ENCODE measurements at places on chromosomes 3 and 15. TPM values are rescaled to one million over a fixed set of nuclear protein-coding genes. Genes with fewer than 3 reads are reported as not detected.
A peak's percentile ranks its signal among the peaks of the same experiment; 100 is the strongest.

NAALADL2 gene
- total RNA-seq: 0.58 TPM

DPPA4 gene
- total RNA-seq: 0.37 TPM

FILIP1L gene
- 0.93 TPM for total RNA-seq

NR1I2 gene
- 0.17 TPM for total RNA-seq

- no peak for DNase-seq
- H3K4me1 ChIP-seq: peaks cover 50% of the 10 kb centered on the region
Observed at GRCh38 chr15:28888302-28888894, 2.6 kb downstream of the APBA2 start.

DNA sequence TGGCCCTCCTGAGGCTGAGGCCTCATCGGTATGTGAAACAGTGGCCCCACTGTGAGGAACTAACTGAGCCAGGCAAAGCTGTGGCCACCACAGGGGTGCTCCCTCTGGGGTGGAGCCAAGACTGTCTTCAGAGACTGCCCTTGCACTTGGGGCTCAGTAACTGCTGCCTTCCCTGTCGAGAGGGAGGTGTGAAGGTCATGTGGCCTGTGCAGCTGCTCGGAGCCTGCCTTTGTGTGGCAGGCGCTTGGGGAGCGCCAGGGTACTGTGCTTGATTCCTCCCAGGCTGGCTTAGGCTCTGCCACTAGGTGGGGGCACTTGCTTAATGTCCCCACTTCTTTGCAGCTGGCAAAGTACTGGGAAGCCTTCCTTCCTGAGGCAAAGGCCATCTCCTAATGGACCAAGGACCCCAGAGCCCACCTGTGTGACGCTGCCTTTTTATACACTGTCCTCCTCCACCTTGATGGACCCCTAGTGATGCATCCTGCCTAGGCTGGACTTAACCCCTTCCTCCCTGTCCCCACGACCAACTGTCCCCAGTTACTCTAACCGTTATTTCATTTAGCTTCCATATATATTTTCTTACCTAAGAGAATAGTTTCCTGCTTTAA lies 14.2 kb upstream of the SNX22 start:
- H3K27me3 ChIP-seq: no peaks in the 10 kb centered on the region
- H3K27ac ChIP-seq: no peak overlapping the region
- peaks cover 1% of the 10 kb centered on the region for H3K36me3 ChIP-seq
- H3K4me3 ChIP-seq: no peak overlapping the region
- no peak for DNase-seq
- no peaks in the 10 kb centered on the region for H3K4me1 ChIP-seq

GRCh38 chr3:151562891-151563290 lies 102.0 kb upstream of the IGSF10 start:
- H3K4me1 ChIP-seq: no peaks in the 10 kb centered on the region
- H3K27ac ChIP-seq: no peak overlapping the region
- no peaks in the 10 kb centered on the region for H3K27me3 ChIP-seq

DNA sequence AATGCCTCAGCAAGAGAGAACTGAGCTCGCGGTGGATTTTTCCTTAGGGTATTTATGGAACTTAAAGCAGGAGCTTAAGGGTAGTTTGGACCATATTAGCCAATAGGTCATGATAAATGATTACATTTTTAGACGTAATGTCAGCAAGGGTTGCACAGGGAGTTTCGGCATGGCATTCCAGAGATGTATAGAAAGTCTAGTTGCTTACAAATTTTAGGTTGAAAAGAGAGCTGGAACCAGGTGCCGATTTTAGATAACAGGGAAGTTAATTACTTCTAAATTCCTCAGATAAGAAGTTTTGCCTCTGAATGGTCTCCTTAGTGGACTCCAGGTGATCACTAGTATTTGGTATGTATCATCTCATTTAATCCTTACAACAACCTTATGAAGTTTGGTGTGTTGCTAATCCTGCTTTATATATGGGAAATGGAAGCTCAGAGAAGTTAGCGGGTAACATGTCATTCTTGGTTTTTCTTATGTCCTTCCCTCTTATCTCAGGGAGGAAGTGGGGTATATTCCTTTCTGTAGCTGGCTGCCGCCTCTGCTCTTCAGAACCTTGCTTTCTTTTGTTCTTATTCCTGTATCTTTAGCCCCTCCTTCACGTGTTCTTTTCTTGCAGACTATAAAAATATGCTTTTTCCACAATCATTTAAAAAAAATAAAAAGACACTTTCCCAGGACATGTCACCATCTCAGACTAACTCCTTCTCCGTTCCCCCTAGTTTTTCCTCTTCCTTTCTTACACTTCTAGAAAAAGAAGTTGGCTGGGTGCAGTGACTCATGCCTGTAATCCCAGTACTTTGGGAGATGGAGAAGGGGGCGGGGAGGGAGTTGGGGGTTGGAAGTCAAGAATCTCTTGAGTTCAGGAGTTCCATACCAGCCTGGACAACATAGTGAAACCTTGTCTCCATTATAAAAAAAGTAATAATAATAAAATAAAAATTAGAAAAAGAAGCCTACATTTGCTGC lies 25.7 kb downstream of the IQGAP1 start:
- H3K27ac ChIP-seq: peak overlapping the region; percentile 78
- H3K4me3 ChIP-seq: peak overlapping the region; percentile 70
- H3K4me1 ChIP-seq: peaks cover 82% of the 10 kb centered on the region
- no peak for DNase-seq

DNA sequence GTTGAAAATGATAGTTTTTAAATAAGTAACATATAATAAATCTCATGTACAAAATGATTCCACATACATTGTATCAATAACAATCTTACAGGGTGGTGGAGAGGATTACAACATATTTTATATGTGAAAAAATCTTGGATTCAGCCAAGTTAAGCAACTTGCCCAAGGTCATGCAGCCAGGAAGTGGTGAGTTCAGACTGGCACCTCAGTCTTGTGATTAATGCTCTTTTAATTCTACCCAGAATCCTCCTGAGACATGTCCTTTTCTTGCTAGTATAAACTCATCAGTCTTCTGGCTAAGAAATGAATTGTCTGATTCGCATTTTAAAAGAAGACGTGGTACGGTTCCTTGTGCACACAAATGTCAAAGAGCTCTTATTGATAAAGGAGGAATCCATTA lies 4.5 kb upstream of the MYRIP start:
- no peak for DNase-seq
- no peak overlapping the region for H3K27ac ChIP-seq
- no peaks in the 10 kb centered on the region for H3K36me3 ChIP-seq
- peaks cover 51% of the 10 kb centered on the region for H3K27me3 ChIP-seq
- peaks cover 6% of the 10 kb centered on the region for H3K4me1 ChIP-seq

GRCh38 chr15:99139276-99139675 lies 34.4 kb downstream of the SYNM start:
- H3K27ac ChIP-seq: no peak overlapping the region
- no peaks in the 10 kb centered on the region for H3K36me3 ChIP-seq
- H3K4me3 ChIP-seq: no peak overlapping the region
- no peaks in the 10 kb centered on the region for H3K27me3 ChIP-seq
- H3K4me1 ChIP-seq: peaks cover 10% of the 10 kb centered on the region

- no peaks in the 10 kb centered on the region for H3K4me1 ChIP-seq
- no peak overlapping the region for H3K4me3 ChIP-seq
- no peak for DNase-seq
- no peak overlapping the region for H3K27ac ChIP-seq
Observed at GRCh38 chr3:36227980-36228379, 152.3 kb upstream of the STAC start.

DNA sequence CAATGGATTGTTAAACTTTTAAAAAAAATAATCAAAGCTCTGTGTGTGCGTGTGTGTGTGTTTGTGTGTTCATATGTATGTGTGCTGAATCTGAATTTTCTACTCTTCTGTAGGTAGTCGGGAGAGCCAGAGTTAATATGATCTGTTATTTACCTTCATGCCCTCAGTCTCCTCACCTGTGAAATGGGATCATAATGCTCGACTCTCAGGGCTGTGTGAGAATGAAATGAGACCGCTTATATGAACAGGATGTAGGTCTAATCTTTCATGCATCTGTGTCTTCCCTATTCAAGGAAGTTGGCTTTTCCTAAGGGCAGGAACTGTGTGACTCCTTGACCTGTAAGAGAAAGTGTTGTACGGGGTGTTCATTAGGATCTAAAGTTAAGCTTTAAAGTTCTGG lies 182.2 kb downstream of the RPLP1 start:
- no peak for DNase-seq
- H3K4me3 ChIP-seq: no peak overlapping the region

DNA sequence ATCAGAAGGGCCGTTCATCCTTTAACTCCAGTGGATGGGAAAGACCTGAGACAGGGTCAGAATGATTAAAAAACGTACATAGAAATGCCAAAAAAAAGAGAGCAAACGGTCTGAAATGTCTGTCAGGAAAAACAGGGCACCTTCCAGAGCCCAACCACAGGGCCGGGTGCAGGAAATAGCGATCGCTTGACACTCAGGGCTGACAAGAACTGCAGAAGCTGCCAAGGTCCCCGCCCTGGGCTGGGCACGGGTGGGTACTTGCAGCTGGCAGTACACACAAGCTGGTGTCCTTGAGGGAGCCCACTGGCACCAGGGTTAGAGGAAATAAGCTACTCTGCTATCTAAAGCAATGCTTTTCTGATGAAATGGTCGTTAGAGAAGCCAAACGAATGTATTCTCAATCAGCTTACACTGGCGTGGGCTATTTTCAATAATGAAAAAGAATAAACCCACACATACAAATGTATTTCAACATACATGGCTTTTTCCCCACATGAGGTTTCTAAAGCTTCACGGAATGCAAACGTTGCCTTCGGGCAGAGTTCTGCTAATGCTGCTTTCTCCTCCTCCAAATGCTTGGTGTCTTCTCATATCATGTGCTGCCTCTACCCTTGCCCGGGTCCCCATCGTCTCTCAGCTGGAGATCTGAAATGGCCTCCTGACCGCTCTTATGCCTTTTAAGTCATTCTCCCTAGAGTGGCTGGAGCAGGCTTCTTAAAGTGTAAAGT lies 15.6 kb downstream of the FRMD4B start:
- DNase-seq: no peak
- H3K4me1 ChIP-seq: peaks cover 30% of the 10 kb centered on the region
- peaks cover 21% of the 10 kb centered on the region for H3K27me3 ChIP-seq
- H3K27ac ChIP-seq: no peak overlapping the region
- H3K36me3 ChIP-seq: no peaks in the 10 kb centered on the region

GRCh38 chr3:6229778-6230410 lies 631.0 kb upstream of the GRM7 start:
- H3K4me3 ChIP-seq: no peak overlapping the region
- H3K4me1 ChIP-seq: no peaks in the 10 kb centered on the region
- no peaks in the 10 kb centered on the region for H3K36me3 ChIP-seq

DNA sequence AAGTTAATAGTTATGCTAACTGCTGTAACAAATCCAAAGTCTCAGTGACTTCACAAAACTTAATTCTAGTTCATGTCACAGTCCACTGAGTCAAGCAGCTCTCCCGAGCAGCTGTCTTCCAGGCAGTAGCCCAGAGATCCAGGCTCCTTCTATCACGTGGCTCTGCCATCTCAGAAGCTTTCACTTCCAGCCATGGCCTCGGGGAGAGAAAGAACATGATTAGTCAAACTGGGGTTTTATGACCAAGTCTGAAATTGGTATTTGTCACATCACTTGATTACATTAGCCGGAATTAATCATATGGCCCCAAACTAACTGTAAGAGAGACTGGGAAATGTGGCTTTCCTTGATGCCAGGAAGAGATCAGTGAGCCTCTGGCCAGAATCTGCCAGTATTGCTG lies 70.2 kb upstream of the DGKG start:
- no peaks in the 10 kb centered on the region for H3K27me3 ChIP-seq
- no peak overlapping the region for H3K4me3 ChIP-seq
- H3K27ac ChIP-seq: no peak overlapping the region
- H3K4me1 ChIP-seq: peaks cover 21% of the 10 kb centered on the region
- no peaks in the 10 kb centered on the region for H3K36me3 ChIP-seq

GRCh38 chr15:58348095-58348812 lies 83.5 kb upstream of the LIPC start:
- no peak overlapping the region for H3K27ac ChIP-seq
- peaks cover 10% of the 10 kb centered on the region for H3K4me1 ChIP-seq
- peaks cover 2% of the 10 kb centered on the region for H3K36me3 ChIP-seq
- no peak for DNase-seq
- H3K4me3 ChIP-seq: no peak overlapping the region
- no peaks in the 10 kb centered on the region for H3K27me3 ChIP-seq

DNA sequence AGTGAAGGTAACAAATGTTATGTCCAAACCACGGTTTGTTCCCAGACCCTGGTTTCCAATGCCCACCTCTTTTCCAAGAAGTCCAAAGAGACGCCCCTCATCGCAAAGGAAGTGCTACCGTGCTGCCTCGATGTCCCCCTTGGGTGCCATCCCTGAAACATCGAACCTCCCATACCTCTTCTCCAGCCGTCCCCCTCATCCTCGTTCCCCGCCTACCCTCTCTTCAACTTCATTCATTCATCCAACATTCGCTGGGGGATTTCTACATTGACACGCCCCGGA lies 467 bp downstream of the TIPIN start:
- H3K4me3 ChIP-seq: peak overlapping the region; percentile 91
- no peaks in the 10 kb centered on the region for H3K27me3 ChIP-seq

DNA sequence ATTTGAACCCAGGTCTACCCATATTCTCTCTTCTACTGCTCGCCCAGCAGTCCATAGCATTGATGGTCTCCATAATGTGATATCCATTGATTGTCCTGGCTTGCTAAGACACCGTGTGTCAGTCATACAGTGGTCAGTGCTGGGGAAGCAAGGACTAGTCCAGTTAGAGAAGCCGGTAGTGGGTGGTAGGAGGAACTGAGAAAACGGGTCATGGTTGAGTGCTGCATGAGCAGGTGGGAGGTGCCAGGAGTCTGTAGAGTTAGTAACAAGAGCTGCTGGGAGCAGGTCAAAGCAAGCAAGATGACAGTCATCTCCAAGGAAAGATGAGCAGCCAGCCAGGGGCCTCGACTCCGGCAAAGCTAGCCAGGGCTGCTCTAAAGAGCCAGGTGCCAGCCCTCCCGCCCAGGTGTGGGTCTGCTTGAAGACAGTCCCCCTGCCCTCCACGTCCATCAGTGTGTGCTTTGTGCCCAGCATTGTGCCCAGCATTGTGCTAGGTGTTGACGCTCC lies 29.5 kb upstream of the USP3 start:
- no peaks in the 10 kb centered on the region for H3K27me3 ChIP-seq
- H3K4me1 ChIP-seq: peaks cover 79% of the 10 kb centered on the region
- DNase-seq: peak; percentile 40
- H3K36me3 ChIP-seq: no peaks in the 10 kb centered on the region

DNA sequence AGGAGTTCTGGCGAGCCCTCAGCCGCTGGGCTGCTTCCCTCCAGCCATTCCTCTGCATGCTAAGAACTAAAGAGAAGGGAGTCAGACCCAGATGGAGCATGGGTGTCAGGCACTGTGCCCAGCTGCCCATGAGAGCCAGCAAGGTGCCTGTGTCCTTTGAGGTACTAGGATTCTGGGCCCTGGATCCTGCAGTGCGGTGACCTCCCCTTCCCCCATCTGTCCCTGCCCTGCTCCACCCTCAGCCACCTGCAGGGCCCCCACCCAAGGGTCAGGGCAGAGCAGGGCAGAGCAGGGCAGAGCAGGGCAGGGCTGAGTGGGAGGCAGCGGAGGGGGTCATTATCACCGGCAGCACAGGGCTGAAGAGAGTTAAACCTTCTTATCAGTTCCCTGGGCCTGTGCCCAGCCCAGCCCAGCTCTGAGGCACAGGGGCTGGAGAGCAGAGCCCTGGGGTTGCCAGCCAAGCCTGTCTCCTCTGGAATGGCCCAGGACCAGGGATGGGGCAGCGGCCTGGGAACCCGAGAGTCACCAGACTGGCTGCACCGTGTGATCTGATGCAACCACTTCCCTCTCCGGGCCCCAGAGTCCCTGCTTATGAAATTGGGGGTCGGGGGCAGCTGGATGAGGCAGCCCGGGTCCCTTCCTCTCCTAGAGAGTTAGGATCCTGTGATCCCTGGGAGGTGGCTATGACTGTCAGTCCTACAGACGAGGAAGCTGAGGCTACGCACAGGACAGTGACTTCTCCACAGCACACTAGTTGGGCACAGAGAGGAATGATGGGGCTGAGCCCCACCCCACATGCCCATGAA lies 17.3 kb downstream of the ZDHHC19 start:
- H3K36me3 ChIP-seq: no peaks in the 10 kb centered on the region
- peak overlapping the region; percentile 36 for H3K27ac ChIP-seq
- H3K4me1 ChIP-seq: peaks cover 48% of the 10 kb centered on the region
- H3K4me3 ChIP-seq: peak overlapping the region; percentile 85

Measured in activated T-cell treated with anti-CD3 and anti-CD28 coated beads, Interleukin-2, amount 50 U/mL, for 72 hours (primary cell).